ENCODE measurements at places on chromosomes 16 and 17. TPM values are rescaled to one million over a fixed set of nuclear protein-coding genes. Genes with fewer than 3 reads are reported as not detected.

GRCh38 chr16:20868890-20869289, 31.3 kb downstream of the DCUN1D3 start:
- no peaks in the 10 kb centered on the region for H3K36me3 ChIP-seq
- H3K27me3 ChIP-seq, result no peaks in the 10 kb centered on the region
- H3K27ac ChIP-seq, result no peak overlapping the region
- no peak for DNase-seq

DNA sequence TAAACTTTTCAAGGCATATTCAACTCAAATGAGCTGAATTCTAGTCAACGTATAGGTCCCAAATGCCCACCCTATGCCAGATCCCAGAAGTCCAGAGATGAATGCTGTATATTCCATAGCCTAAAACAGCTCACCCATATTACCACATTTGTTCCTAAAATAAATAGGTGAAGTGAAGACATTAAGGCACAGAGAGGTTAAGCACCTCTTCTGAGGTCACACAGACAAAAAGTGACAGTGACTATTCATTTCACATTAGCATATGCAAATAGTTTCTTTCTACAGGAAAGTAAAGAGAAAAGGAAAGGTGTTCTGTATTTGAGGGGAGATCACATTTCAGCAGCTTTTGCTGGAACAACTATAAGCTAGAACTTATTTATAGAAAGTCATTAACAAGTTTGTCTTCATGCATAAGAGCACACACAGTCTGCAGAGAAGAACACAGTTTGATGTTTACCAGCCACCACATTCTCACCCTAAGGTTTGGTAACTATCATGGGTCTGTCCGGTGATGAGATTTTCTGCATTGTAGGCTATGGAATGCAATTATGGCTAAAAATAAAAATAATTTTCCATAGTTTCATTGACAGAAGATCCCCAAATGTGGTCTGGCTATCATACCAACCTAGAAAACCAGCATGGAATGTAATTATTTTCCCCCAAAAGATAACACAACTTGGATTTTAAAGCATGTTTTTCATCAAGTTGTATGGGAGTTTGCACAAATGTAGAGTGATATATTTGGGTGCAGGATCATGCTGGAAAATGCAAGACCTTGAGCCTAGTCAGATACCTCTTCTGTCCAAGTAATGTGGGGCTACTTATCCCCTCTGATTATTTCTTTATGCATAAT, 402.1 kb downstream of the UTP18 start:
- H3K27ac ChIP-seq, result no peak overlapping the region
- H3K4me1 ChIP-seq, result no peaks in the 10 kb centered on the region
- no peaks in the 10 kb centered on the region for H3K27me3 ChIP-seq
- no peak for DNase-seq
- no peaks in the 10 kb centered on the region for H3K36me3 ChIP-seq
- no peak overlapping the region for H3K4me3 ChIP-seq

DNA sequence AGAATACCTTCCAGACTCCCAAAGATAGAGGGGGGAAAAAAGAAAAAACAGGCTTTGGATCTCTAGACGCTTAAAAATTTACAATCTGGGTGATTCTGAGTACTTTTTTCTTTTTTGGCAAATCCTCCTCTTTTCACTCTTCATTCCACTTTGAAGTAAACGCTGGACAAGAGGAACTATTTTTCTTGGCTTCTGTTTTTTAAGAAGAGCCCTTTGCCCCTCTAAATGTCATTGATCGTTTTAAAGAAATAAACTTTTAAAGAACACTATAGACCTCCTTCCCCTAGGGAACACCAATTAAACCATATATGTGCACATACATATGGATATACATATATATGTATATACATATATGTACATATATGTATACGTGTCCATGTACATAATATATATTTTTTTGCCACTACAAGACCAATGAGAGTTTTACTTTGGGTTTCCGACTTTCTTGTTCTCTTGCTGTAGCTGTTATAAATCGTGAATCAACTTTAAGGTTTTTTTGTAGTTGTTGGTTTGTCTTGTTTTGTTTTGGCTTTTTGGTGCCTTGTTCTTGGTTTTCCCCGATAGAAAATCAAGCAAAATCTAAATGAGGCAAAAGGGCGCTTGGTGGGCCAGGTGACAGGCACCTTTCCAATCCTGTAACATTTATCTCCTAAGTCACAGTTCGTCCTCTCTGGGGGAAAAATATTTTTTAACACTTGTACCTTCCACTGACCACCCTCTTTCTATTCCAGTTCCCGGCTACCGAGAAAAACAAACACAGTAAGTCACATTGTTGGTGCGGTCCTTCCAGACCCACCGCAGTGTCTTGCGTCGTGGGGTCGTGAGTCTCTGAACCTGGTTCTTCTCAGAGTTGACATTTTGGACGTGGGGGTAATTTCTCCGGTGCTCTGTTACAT, 4.4 kb downstream of the FOXF1 start:
- H3K27me3 ChIP-seq, result peaks cover 19% of the 10 kb centered on the region
- H3K4me1 ChIP-seq, result no peaks in the 10 kb centered on the region
- no peak for DNase-seq

DPEP2 gene
- total RNA-seq, result 6.4 TPM

DNA sequence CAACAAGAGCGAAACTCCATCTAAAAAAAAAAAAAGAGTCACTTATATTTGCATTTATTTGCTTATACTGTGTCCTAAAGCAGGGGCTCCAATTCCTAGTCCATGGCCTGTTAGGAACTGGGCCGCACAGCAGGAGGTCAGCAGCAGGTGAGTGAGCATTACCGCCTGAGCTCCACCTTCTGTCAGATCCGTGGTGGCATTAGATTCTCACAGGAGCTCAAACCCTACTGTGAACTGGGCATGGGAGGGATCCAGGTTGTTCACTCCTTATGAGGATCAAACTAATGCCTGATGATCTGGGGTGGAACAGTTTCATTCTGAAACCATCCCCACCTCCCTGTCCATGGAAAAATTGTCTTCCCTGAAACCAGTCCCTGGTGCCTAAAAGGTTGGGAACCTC, 24.9 kb downstream of the ITGB3 start:
- no peak overlapping the region for H3K4me3 ChIP-seq
- no peaks in the 10 kb centered on the region for H3K36me3 ChIP-seq
- DNase-seq, result no peak
- no peak overlapping the region for H3K27ac ChIP-seq
- no peaks in the 10 kb centered on the region for H3K27me3 ChIP-seq

GRCh38 chr17:48589831-48590606, at the start of gene HOXB3:
Gene HOXB3 (minus strand): TSS chr17:48590241. CDS start chr17:48552474, 37,767 bp downstream.
- H3K27me3 ChIP-seq, result peaks cover 36% of the 10 kb centered on the region
- DNase-seq, result no peak
- H3K4me1 ChIP-seq, result peaks cover 27% of the 10 kb centered on the region
- no peak within 1 kb of the TSS for H3K27ac ChIP-seq
- no peaks in the 10 kb centered on the region for H3K36me3 ChIP-seq
- no peak within 1 kb of the TSS for H3K4me3 ChIP-seq

CDYL2 gene
- 42.0 TPM for total RNA-seq

DNA sequence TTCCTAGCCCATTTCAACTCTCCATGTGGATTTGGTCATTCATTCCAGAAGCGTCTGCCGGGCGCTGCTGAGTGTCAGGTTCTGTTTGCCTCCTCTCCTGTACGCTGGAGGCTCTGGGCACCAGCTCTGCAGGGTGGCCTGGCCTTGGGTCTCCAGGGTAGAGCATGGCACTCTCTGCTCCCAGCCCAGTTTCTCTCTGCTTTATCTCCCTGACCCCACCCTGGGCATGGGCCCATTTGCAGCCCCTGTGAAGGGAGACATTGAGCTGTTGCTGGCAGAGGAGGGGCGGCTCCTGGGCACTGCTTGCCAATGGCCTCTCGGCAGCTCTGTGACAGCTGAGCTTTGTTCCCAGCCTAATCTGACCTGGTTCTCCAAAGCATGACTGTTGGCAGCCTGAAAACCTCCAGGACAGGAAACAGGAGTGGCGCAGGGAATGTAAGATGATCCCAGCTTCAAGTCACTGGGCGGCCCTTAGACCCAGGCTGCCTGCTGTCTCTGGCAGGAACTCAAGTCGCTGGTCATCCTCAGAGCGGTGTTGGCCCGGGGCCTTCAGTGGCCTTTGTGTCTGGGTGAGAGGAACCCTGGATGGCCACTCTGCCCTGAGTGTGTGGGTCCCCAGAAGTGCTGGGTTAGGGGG, 146.8 kb downstream of the SEC14L1 start:
- H3K27ac ChIP-seq, result no peak overlapping the region
- no peak overlapping the region for H3K4me3 ChIP-seq
- H3K36me3 ChIP-seq, result no peaks in the 10 kb centered on the region
- H3K27me3 ChIP-seq, result peaks cover 2% of the 10 kb centered on the region

PRSS8 gene
- total RNA-seq, result not detected

NOS2 gene
- not detected for total RNA-seq

PNMT gene
- total RNA-seq, result not detected

DNA sequence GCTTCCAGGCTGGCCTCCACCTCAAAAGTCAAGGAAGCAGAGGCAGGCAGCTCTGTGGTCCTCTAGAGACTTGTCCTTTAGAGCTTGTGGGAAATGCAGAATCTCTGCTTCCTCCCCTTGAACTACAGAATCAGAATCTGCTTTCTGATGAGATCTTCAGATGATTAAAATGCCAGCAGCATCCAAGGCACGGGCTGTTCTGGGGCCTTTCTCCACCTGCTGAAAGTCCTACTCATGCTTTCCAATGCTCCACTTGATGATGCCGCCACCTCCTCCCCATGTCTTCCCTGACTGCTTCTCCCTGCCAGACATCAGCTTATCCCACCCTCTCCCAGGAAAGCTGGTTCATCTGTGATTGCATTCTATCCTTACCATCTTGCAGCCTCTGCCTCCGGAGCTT, 33.3 kb downstream of the CMTM3 start:
- no peak for DNase-seq
- no peak overlapping the region for H3K27ac ChIP-seq
- H3K4me3 ChIP-seq, result no peak overlapping the region
- no peaks in the 10 kb centered on the region for H3K36me3 ChIP-seq
- no peaks in the 10 kb centered on the region for H3K4me1 ChIP-seq
- no peaks in the 10 kb centered on the region for H3K27me3 ChIP-seq

- no peak for DNase-seq
- H3K36me3 ChIP-seq, result peaks cover 15% of the 10 kb centered on the region
- no peaks in the 10 kb centered on the region for H3K27me3 ChIP-seq
- no peak overlapping the region for H3K27ac ChIP-seq
- H3K4me3 ChIP-seq, result no peak overlapping the region
These were observed 6.2 kb downstream of the SP2 start for GRCh38 chr17:47902039-47902744.

- peaks cover 37% of the 10 kb centered on the region for H3K4me1 ChIP-seq
- no peak for DNase-seq
- no peaks in the 10 kb centered on the region for H3K27me3 ChIP-seq
- peaks cover 3% of the 10 kb centered on the region for H3K36me3 ChIP-seq
- no peak overlapping the region for H3K4me3 ChIP-seq
- no peak overlapping the region for H3K27ac ChIP-seq
These were observed 27.8 kb downstream of the KNOP1 start for GRCh38 chr16:19690196-19690595.

DNA sequence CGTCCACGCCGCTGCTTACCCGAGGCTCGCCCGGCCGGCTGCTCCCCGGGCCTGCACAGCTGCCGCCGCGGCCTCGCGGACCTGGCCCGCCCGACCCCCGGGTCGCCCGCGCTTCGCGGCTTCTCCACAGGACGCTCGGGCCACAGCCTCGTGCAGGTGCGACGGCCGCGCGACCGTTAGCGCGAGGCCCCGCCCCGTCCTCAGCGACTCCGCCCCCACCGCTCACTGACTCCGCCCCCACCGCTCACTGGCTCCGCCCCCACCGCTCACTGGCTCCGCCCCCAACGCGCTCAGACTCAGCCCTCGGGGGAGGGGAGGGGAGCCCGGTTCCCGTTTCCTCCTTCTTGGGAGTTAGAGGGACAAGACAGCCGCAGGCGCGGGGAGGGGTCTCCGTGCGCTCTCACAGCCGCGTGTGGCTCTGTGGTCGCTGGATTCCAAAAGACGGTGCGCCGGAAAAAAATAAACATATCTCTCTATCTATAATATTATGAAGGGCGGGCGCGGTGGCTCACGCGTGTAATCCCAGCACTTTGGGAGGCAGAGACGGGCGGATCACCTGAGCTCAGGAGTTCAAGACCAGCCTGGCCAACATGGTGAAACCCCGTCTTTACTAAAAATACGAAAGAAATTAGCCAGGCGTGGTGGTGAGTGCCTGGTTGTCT, at the start of gene MEIOB:
Gene MEIOB (minus strand): TSS at position 191 of the 662 bp plus-strand sequence. CDS start 3,989 bp downstream, outside the sequence.
- no peak for DNase-seq
- H3K4me1 ChIP-seq, result no peaks in the 10 kb centered on the region
- H3K36me3 ChIP-seq, result no peaks in the 10 kb centered on the region
- H3K27ac ChIP-seq, result no peak within 1 kb of the TSS
- H3K4me3 ChIP-seq, result no peak within 1 kb of the TSS

GRCh38 chr16:1890024-1890707, 18.2 kb upstream of the MEIOB start:
- no peaks in the 10 kb centered on the region for H3K27me3 ChIP-seq
- no peak overlapping the region for H3K27ac ChIP-seq
- H3K4me3 ChIP-seq, result no peak overlapping the region
- no peaks in the 10 kb centered on the region for H3K4me1 ChIP-seq
- H3K36me3 ChIP-seq, result no peaks in the 10 kb centered on the region

TBX6 gene
- total RNA-seq, result 0.83 TPM

FASN gene
- total RNA-seq, result 251 TPM

- DNase-seq, result no peak
- no peaks in the 10 kb centered on the region for H3K27me3 ChIP-seq
- H3K27ac ChIP-seq, result no peak overlapping the region
- H3K4me3 ChIP-seq, result no peak overlapping the region
These were observed 24.5 kb upstream of the NKD1 start for GRCh38 chr16:50523710-50524109.

GRCh38 chr16:49556606-49557446, 183.2 kb downstream of the C16orf78 start:
- no peak overlapping the region for H3K27ac ChIP-seq
- no peaks in the 10 kb centered on the region for H3K4me1 ChIP-seq
- DNase-seq, result no peak

DNA sequence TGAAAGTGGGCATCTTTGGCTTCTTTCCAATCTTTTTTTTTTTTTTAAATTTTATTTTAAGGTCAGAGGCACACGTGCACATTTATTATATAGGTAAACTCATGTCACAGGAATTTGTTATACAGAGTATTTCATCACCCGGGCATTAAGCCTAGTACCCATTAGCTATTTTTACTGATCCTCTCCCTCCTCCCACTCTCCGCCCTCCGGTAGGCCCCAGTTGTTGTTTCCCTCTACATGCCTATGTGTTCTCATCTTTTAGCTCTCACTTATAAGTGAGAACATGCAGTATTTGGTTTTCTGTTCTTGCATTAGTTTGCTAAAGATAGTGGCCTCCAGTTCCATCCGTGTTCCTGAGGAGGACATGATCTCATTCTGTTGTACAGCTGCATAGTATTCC, 108.5 kb downstream of the CYB561 start:
- H3K27me3 ChIP-seq, result no peaks in the 10 kb centered on the region
- H3K4me3 ChIP-seq, result no peak overlapping the region
- no peak for DNase-seq
- H3K4me1 ChIP-seq, result no peaks in the 10 kb centered on the region
- no peak overlapping the region for H3K27ac ChIP-seq
